ENCODE measurements at places on chromosomes 16 and 17. TPM values are rescaled to one million over a fixed set of nuclear protein-coding genes. Genes with fewer than 3 reads are reported as not detected.

Gene DHRS7C
- not detected for total RNA-seq

Gene TP53TG3
- total RNA-seq = not detected

Gene TMEM92
- total RNA-seq = 12.2 TPM

Gene MAP2K3
- total RNA-seq = 32.4 TPM

Gene PRM2
- total RNA-seq = not detected

- no peaks in the 10 kb centered on the region for H3K27me3 ChIP-seq
- H3K27ac ChIP-seq = no peak overlapping the region
- DNase-seq = no peak
- no peaks in the 10 kb centered on the region for H3K36me3 ChIP-seq
- no peaks in the 10 kb centered on the region for H3K4me1 ChIP-seq
Measured at GRCh38 chr17:40355804-40356758, 8.5 kb downstream of the GJD3 start.

GRCh38 chr16:11354733-11355574 is 9.7 kb downstream of the RMI2 start:
- H3K27me3 ChIP-seq = no peaks in the 10 kb centered on the region
- no peak overlapping the region for H3K4me3 ChIP-seq
- peaks cover 18% of the 10 kb centered on the region for H3K36me3 ChIP-seq

GRCh38 chr17:72107100-72107499 is 13.7 kb upstream of the SOX9 start:
- no peaks in the 10 kb centered on the region for H3K36me3 ChIP-seq
- peaks cover 18% of the 10 kb centered on the region for H3K4me1 ChIP-seq
- no peak overlapping the region for H3K27ac ChIP-seq
- no peaks in the 10 kb centered on the region for H3K27me3 ChIP-seq

DNA sequence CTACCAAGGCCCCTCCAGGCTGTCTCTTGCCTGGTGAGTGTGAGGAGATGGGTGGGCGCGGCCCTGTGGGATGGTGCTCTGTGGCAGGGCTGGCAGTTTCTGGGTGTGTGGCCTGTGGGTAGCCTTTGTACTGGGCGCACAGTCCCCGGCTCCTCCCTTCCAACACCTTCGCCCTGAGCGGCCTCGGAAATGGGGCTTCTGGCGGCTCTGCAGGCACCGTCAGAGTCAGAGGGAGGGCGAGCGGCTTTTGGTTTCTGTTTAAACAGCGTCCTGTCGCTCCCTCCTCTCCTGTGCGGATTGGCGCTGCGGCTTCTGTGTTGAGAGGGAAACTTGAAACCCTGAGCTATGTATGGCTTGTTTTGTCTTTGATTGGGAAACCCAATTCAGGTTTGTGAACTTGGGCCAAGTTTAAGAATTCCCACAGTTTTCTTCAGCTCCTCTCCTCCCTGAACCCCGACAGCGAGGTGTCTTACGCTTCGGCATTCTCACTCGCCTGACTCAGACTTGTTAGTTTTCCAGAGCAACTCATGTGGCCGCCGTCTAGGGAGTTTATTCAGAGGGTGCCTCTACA is 8.3 kb upstream of the ZNF750 start:
- DNase-seq = no peak
- H3K4me3 ChIP-seq = no peak overlapping the region
- H3K27ac ChIP-seq = no peak overlapping the region
- H3K36me3 ChIP-seq = no peaks in the 10 kb centered on the region

DNA sequence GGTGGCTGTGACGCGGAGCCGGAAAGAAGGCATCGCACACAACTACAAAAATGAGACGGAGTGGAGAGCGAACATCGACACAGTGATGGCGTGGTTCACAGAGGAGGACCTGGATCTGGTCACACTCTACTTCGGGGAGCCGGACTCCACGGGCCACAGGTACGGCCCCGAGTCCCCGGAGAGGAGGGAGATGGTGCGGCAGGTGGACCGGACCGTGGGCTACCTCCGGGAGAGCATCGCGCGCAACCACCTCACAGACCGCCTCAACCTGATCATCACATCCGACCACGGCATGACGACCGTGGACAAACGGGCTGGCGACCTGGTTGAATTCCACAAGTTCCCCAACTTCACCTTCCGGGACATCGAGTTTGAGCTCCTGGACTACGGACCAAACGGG is 4.4 kb downstream of the ENPP7 start:
- H3K27ac ChIP-seq = no peak overlapping the region
- no peak overlapping the region for H3K4me3 ChIP-seq

GRCh38 chr16:85153656-85154091 is 41.4 kb upstream of the CIBAR2 start:
- H3K4me3 ChIP-seq = no peak overlapping the region
- no peak for DNase-seq
- no peak overlapping the region for H3K27ac ChIP-seq
- H3K4me1 ChIP-seq = no peaks in the 10 kb centered on the region
- no peaks in the 10 kb centered on the region for H3K36me3 ChIP-seq

DNA sequence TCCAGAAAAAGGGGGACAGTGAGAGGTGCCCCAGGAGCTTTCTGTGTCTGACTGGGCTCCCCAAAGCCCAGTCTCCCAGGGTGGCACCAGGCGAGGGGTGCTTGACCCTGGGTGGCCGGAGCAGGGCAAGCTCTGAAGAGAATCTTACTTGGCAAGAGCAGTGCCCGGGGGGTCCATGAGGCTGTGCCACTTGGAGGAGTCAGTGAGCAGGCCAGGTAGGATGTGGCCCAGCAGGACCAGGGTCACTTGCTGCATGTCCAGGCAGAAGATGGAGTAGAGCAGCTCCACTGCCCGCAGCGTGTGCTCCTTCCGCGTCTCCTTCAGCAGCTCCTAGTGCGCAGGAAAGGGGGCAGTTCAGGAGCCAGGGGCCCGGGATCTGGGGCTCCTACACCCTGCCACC is 7.3 kb downstream of the CSF3 start:
- no peak overlapping the region for H3K4me3 ChIP-seq
- no peak overlapping the region for H3K27ac ChIP-seq
- DNase-seq = no peak
- H3K36me3 ChIP-seq = peaks cover 23% of the 10 kb centered on the region

GRCh38 chr16:85680352-85680944 is 8.3 kb downstream of the GINS2 start:
- no peak overlapping the region for H3K4me3 ChIP-seq
- no peaks in the 10 kb centered on the region for H3K27me3 ChIP-seq
- DNase-seq = no peak
- no peaks in the 10 kb centered on the region for H3K4me1 ChIP-seq
- H3K36me3 ChIP-seq = peaks cover 54% of the 10 kb centered on the region

- no peak overlapping the region for H3K27ac ChIP-seq
- H3K4me1 ChIP-seq = no peaks in the 10 kb centered on the region
- H3K36me3 ChIP-seq = no peaks in the 10 kb centered on the region
- H3K4me3 ChIP-seq = no peak overlapping the region
Measured at GRCh38 chr17:68246271-68247028, 1.4 kb upstream of the AMZ2 start.

Measured in H1 (cell line).